Activated CD4-positive, alpha-beta T cell treated with anti-CD3 and anti-CD28 coated beads, Interleukin-2, amount 10 ng/mL, durations not matched to agents 7 days and 5 days (primary cell): ENCODE measurements at places on chromosomes 12 and 14. TPM values are rescaled to one million over a fixed set of nuclear protein-coding genes. Genes with fewer than 3 reads are reported as not detected.
A peak's percentile ranks its signal among the peaks of the same experiment; 100 is the strongest.

DNA sequence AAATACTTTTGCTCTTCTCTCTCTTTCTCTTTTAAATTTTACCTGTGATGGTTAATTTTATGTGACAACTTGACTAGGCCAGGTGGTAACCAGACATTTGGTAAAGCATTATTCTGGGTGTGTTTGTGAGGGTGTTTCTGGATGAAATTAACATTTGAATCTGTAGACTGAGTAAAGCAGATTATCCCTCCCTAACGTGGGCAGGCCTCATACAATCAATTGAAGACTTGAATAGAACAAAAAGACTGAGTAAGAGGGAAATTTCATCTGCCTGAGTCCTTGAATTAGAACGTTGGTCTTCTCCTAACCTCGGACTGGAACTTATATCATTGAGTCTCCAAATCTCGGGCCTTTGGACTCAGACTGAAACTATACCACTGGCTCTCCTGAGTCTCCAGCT is 182.1 kb downstream of the NELL2 start:
- DNase-seq = no peak
- no peaks in the 10 kb centered on the region for H3K27me3 ChIP-seq
- H3K4me3 ChIP-seq = no peak overlapping the region
- no peak overlapping the region for H3K27ac ChIP-seq

DNA sequence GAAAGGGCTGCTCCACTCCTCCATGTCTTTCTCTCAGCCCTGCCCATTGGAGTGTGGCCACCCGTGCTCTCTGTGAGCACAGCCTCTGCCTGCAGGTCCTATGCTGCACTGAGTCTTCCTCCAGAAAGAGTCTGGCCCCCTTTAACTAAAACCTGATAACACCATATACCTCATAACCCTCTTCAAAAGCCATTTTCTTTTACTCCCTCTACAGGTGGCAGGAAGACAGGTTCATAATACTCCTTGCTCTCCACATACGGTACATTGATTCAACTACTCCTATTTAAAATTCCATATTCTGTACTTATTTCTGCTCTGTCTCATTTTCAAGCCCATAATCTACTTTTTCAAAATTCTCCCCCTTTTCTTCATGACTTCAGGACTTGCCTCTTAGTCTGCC is 144.0 kb downstream of the HELB start:
- no peaks in the 10 kb centered on the region for H3K27me3 ChIP-seq
- H3K4me3 ChIP-seq = no peak overlapping the region
- no peak for DNase-seq
- H3K4me1 ChIP-seq = no peaks in the 10 kb centered on the region

GRCh38 chr12:122980183-122981035 is at the start of gene ARL6IP4:
Gene ARL6IP4 (plus strand): TSS chr12:122980681. CDS start chr12:122981140, 459 bp downstream.
- peaks cover 24% of the 10 kb centered on the region for H3K36me3 ChIP-seq
- H3K27ac ChIP-seq = peak within 1 kb of the TSS; percentile 89
- peak within 1 kb of the TSS; percentile 87 for H3K4me3 ChIP-seq
- no peaks in the 10 kb centered on the region for H3K27me3 ChIP-seq
- peak; percentile 67 for DNase-seq

DNA sequence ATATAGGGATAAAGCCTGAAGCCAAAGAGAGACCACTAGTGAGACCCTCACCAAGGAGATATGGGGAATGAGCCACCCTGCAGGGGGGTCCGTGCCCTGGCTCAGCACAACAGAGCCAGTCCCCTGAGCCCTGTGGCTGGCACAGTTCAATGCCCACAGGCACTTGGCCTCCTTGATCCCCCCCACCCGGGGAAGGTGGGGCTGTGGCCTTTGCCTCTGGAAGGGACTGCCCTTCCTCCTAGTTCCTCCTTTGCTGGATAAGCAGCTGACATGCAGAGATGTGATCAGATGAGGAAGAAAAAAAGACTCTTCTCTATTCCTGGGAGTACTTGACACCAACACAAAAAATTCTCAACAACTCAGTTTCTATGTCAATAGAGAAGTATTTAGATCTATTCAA is 19.9 kb downstream of the TTC7B start:
- H3K27ac ChIP-seq = no peak overlapping the region
- H3K4me1 ChIP-seq = peaks cover 3% of the 10 kb centered on the region
- H3K4me3 ChIP-seq = no peak overlapping the region

- no peak overlapping the region for H3K4me3 ChIP-seq
- H3K36me3 ChIP-seq = peaks cover 24% of the 10 kb centered on the region
- peaks cover 76% of the 10 kb centered on the region for H3K4me1 ChIP-seq
- peaks cover 5% of the 10 kb centered on the region for H3K27me3 ChIP-seq
These were observed 11.1 kb downstream of the VPS37B start for GRCh38 chr12:122884860-122885259.

- no peak overlapping the region for H3K4me3 ChIP-seq
- H3K4me1 ChIP-seq = peaks cover 20% of the 10 kb centered on the region
- no peaks in the 10 kb centered on the region for H3K27me3 ChIP-seq
- no peak overlapping the region for H3K27ac ChIP-seq
These were observed 33.7 kb downstream of the FGFR1OP2 start for GRCh38 chr12:26971963-26972362.

DNA sequence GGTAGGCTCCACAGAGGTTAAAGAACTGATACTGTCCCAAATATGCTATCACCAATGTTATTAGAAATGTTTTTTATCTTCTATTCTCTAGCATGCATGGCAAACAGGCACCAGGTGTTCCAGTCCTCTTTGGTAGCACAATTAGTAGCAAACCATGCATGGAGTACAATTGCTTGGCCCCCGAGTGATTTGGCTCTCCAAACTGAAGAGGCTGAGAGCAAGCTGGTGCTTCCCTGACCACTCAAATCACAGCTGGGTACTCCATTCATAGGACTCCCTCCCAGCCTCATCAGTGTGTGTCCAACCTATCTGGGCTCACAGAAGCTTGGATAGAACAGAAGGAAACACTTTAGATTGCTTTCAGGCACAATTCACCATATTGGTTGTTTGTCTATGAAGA is 93.4 kb downstream of the DIO2 start:
- no peak overlapping the region for H3K4me3 ChIP-seq
- no peaks in the 10 kb centered on the region for H3K27me3 ChIP-seq
- no peak overlapping the region for H3K27ac ChIP-seq

DNA sequence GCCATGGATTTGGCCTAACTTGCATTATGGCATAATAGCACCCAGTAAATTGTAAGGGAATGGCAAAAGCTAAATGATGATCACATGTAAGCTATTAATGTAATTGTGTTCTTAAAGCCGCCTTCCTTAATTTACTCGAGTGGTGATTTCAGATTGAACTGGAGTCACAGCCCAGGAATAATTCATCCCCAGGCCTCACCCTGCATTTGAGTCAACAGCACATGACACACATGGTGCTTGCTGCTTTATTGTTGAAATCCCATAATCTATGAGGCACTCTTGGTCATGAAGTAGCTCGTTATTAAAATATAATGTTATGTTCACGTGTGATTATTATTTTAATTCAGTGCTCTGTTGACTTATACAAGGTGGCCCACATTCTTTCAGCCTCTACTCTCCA is 547.5 kb downstream of the VRK1 start:
- no peak overlapping the region for H3K27ac ChIP-seq
- peaks cover 2% of the 10 kb centered on the region for H3K27me3 ChIP-seq
- H3K36me3 ChIP-seq = peaks cover 2% of the 10 kb centered on the region
- DNase-seq = no peak
- no peaks in the 10 kb centered on the region for H3K4me1 ChIP-seq
- H3K4me3 ChIP-seq = no peak overlapping the region

- H3K4me3 ChIP-seq = no peak overlapping the region
- H3K27me3 ChIP-seq = no peaks in the 10 kb centered on the region
- DNase-seq = no peak
These were observed 166.3 kb upstream of the PTPRQ start for GRCh38 chr12:80277732-80278131.

DNA sequence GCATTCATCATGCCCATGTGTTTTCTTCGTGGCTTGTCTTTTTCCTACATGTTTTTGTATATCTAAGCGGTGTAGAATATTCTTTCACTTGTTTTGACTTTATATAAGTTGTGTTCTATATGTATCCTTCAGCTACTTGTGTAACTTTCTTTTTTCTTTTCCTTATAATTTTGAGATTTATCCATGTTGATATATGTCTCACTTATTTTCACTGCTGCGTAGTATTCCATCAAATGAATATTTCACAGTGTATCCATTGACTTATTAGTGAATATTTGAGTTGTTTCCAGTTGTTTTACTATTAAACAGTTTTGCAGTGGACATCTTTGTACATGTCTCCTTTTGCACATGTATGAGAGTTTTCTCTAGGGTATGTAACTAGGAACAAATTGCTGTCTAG is 43.9 kb downstream of the BORCS5 start:
- H3K4me3 ChIP-seq = no peak overlapping the region
- no peak overlapping the region for H3K27ac ChIP-seq
- peaks cover 19% of the 10 kb centered on the region for H3K4me1 ChIP-seq
- H3K36me3 ChIP-seq = peaks cover 23% of the 10 kb centered on the region
- DNase-seq = no peak

NGB gene
- not detected for total RNA-seq
